Vagina (tissue), 2 donors: ENCODE measurements at places on chromosomes 4 and X.

DNA sequence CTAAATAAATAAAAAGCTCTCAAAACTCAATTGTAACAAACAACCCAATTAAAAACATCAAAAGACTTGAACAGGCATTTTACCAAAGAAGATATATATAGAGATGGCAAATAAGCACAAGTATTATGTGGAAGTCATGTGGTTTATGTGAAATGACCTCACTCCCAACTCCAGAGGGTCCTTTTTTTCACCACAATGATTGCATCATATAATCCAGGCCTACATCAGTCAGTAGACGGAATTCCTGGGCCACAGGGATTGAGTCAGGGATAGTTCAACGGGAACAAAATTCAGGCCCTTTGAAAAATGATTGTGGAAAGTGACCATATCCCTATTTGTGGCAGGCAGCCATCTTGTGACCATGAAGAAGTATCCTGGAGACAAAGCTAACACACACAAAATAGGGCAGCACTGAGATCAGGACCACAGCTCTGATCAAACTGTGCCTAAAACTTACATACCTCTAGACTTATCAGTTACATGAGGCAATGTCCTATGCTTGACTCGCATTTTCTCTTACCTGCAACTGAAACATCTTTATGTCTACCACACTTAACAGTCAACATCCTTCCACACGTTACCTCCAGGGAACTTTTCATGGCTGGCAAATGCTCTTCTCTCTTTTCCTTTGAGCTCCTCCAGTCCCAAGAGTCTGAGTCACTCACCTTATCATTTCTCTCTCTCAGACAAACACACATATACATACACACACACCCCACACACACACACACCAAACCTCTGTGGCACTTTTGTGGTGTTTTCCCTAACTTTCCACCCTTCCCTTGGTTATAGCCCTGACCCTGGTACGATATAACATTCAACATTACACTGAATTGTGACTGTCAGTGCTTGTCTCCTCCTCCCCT is 113.5 kb downstream of the PHF8 start:
- DNase-seq: no peak

DNA sequence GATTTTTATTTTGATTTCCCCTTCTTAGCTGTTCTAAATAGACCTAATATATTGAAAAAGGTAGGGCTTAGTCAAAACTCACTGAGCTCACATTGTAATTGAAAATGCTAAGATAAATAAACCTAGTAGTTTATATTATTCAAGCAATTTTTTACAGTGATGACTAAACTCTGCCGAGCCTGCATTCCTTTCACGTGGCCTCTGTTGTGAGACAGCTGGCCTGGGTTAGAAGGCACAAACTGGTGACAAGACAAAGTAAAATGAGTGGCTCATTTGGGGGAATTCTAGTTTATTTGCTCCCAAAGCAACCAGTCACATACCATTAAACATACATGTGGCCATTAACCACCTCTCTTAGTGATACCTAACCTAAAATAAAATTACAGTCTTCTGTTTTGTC is 169.4 kb upstream of the TEX13C start:
- no peak for DNase-seq

- no peak for DNase-seq
Observed at GRCh38 chr4:24730256-24731001, 64.9 kb upstream of the SOD3 start.

DNA sequence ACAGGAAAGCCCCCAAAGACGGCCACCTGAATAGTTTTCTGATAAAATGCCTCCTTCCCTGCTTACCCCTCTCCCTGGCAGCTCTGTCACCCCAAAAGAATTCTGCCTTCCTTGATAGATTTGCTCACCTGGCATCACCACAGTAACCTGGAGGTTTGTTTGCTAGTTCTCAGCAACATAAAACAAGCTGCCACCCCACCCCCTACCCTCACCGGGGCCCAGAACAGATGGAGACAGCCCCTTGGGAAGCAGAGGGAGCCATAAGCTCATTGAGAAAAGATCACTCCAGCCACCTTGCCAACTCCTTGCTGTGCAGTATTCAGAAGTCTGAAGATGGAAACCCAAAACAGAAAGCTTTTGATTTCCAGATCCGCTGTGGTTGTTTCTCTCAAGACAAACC is 108.6 kb downstream of the DHX15 start:
- DNase-seq: no peak

DNA sequence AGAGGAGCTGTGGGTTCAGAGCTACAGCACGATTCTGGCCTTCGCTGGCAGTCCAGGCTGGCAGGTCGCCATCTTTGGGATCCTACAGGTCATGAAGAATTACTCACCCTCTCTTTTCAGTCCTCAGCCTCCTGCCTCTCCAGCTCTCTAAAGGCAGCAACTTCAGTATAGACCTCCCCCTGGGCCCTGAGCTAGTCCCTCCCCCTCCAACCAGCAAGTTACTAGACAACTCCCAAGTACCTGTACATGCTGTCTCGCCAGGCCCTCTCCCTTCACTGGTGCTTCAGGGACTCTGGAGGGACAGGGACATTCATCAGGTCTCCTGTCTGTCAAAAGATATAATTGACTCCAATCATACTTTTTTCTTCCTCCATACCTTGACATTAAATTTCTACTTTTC is at the start of gene GPR119:
TSS of gene GPR119 (minus strand) at position 155 of the 400 bp plus-strand sequence. CDS start 227 bp downstream, outside the sequence.
- DNase-seq: no peak

DNA sequence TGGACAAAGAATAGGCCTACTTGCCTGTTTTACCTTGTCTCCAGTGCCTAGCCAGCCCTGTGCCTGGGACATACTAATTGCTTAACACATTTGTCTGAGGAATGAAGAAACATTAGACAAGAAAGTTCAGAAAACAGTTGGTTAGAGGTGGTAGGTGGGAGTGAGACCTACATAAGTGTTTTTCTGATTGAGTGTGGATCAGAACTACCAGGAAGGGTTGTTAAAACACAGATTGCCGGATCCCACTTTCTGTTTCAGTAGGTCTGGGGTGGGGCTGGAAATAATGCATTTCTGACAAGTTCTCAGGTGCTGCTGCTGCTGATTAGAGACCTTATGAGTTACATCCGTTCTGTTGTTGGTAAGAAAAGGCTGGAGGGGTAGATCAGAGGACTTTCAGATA is 5.7 kb upstream of the JADE1 start:
- no peak for DNase-seq

GRCh38 chr4:143362349-143363046 is 25.8 kb downstream of the GAB1 start:
- DNase-seq: no peak

- no peak for DNase-seq
Observed at GRCh38 chr4:142091085-142091513, 454.7 kb downstream of the IL15 start.

DNA sequence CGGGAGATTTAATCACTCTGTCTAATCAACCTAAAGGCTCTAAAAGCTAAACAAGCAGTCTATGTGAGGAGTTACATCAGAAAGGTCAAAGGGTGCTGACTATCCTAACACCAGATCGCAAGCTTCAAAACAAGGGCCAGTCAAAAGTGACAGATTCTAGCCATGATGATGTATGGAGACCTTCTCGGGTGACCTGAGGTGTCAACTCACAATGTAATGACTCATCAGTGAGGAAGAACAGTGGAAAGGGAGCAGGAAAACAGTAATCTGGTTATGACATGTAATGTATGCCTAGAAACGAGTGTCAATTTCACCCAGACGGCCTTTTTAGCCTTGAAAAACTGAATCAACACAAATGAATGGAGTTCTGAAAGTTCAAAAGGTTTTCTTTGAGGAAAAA is 375.3 kb downstream of the IDS start:
- DNase-seq: no peak

DNA sequence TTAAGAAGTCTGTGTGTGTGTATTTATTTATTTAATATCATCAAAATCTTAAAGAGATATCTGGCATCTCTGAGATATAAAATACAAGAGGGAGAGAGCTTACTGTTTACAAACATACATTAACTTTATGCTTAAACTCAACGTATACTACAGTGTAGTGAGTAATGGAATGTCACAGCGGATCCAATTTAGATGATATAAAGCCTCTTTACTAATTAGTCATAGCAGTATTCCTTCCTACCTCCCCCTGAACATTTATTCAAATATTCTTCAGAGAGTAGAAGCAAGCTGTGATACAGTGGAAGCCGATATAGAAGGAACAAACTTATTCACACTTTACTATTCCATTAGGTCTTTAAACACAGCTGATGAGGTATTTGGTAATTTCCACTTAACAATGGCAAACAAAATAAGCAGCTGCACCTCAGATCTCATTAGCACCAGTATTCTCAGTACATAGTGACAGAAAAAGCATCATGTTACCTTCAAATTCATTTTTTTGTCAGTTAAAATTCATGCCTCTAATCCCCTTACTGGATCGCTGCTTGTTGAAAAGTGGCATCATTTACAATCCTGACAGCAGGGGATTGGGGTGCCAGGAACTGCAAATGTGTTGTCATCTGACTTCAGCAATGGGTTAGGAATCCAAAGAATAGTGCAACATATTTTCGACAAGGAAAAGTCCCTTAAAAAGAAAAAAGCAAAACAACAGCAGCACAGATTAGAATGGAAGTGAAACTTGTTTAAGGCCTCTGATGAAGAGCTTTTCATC is 658.7 kb upstream of the EPHA5 start:
- no peak for DNase-seq

GRCh38 chr4:183960046-183960420 is 54.9 kb downstream of the STOX2 start:
- no peak for DNase-seq

DNA sequence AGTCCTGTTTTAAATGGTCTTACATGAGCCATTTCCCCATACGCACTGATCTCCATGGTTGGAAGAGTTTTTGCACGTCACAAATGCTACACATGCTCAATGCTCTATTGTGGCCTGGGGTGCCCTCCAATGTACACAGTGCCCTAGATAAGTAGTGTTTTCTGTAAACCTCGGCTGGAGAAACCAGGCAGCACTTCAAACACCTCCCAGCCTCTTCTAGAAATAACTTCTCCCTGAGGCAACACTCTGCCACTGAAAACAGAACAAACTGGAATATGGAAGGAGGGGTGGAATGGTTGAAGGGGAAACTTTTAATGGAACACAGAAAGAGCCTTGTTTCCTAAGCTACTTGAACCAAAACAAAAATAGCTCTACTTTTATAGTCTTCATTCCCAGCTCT is 123.9 kb upstream of the CBR4 start:
- no peak for DNase-seq

- no peak for DNase-seq
Observed at GRCh38 chrX:104432321-104432720, 133.7 kb upstream of the IL1RAPL2 start.

DNA sequence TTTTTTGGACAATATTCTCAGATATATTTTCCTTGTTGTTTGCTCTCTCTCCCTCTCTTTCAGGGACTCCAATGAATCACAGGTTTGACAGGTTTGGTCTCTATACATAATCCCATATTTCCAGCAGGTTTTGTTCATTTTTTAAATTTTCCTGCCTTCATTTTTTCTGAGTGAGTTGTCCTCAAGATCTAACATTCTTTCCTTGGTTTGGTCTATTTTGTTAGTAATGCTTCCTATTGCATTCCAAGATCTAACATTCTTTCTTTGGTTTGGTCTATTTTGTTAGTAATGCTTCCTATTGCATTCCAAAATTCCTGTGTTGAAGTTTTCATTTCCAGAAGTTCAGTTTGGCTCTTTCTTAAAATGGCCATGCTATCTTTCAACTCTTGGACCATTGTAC is 45.3 kb upstream of the ZMAT1 start:
- no peak for DNase-seq

- DNase-seq: no peak
Observed at GRCh38 chr4:169272265-169272886, 1.6 kb upstream of the SH3RF1 start.

GRCh38 chr4:749698-750666 is 44.4 kb downstream of the PCGF3 start:
- DNase-seq: no peak

DNA sequence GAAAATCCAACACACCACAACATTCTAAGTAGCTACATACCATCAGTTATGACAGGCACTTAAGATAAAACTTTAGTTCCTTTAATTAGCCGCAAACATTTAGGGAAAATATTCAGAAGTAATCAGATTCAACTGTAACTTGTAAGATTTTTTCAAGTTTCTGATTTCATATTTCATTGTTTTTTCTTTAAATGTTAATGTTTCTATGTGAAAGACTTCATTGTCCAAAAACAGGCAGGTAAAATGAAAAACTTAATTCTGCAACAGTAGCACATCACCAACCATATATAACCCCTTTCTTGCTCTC is 11.6 kb upstream of the ODAM start:
- no peak for DNase-seq

- no peak for DNase-seq
Observed at GRCh38 chr4:138561906-138562305, 319.8 kb upstream of the SLC7A11 start.

- DNase-seq: no peak
Observed at GRCh38 chr4:182825003-182825402, 92.2 kb downstream of the DCTD start.

DNA sequence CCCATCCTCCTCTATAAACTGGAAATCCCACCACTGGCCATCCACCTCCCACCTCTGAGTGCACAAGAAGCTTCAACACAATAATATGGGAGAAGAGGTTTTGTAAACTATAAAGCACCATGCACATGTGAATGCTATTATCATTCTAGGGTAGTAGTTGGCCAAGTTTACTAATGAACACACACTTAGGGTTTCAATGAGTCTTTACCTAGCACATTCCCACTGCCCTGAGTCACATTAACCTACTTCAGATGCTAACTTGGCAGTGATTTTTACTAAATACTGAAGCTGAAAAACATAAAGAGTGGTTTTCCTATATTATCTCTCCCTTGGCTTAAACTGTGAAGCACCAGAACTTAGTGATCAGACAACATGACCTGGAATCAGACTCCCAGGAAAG is 93.9 kb downstream of the SH3KBP1 start:
- DNase-seq: no peak

DNA sequence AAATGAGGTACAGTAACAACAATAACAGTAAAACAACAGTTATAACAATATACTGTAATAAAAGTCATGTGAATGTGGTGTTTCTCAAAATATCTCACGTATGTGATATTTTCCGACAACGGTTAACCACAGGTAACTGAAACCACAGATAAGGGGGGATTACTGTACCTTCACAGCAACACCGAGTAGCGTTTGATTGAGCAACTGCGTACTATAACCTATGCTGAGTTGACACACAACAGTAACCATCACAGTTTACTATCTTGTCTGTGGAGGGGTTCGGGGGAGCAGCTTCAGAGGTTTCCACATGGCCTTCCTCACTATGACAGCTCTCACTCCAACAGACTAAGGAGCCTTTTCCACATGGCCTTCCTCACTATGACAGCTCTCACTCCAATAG is 13.4 kb downstream of the RBMX2 start:
- no peak for DNase-seq
